ENCODE measurements at places on chromosomes 2 and 18.

DNA sequence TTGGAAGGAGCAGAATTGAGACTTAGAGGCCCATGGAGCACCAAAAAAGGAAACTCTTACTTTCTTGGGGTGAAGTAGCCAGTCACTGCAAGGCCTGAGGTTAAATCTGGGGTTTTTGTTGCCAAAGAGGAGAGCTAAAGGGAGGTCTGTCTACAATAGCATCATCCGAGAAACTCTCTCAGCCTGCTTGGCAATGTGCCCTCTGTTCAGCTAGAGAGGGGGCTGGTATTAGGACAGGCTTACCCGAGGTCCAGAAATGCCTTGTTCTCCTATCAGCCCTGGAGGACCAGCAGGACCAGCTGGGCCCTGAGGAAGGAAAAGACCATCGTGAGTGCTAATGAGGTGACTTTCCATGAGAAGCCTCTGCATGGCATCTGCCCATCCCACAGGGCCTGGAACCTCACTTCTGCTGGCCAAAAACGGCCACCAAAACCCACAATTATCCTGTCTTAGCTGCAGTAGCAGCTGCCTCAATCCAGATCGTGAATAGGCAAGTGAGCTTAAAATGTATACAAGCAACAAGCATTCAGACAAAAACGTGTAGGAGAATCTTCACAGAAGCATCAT lies 61.6 kb downstream of the COL6A3 start:
- no peak for DNase-seq

DNA sequence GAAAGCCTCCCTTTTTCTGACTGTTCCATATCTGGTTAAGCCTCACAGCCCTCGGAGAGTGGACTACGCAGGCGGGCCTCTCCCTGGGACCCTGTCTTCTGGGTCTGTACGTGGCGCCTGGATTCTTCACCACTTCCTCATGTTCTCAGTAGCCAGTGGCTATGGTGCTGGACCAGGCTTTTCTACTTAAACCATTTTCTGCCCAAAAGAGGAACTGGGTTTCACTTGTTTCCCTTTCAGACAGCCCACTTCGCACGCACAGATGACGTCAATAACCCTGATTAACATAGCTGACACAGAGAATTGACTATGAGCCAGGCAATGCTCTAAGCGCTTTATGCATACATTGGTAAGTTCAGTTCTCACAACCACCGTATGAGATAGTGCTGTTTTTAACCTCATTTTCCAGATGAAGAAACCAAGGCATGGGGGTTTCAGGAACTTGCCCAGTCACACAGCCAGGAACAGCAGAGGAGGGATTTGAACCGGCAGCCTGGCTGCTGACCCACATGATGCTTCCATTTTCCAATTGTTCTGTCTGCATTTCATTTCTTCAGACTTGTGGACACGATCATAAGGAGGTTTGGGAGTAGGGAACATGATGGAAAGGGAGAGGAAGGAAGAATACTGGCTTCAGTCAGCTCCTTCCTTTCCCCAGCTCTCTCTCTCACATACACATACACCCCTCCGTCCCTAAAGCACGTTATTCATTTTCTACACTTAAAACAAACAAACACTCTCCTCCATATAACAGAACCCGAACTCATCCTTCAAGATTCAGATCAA lies 41.7 kb downstream of the MYOM1 start:
- DNase-seq: no peak

DNA sequence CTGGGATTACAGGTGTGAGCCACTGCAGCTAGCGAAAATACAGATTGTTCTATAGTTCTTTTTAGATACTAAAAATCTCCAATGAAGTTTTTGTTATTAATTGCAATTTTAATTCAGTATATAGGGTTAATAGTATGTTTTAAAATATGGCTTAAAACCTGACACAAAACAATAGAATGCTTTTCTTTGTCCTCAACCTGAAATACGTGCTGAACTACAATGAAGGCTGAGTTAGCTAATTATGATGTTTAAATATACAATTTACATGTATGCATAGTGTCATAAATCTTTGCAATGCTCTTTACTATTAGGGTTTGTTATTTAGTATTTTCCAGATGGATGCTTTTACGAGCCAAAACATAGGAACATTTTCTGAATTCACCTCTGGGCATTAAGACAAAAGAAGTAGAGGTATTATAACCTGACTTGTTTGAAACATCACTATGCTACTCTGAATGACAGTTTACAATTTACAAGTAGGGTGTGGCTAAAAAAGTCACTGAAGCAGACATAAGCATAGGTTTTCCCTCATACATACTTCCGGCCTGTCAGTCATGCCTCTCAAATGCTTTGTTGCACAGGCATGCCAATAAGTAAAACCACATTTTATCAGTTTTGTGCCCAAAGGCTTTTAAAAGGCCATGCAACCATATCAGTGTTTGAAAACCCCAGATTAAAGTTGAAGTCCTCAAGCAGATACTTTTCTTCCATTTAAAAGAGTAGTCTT lies 168.3 kb downstream of the OTX1 start:
- DNase-seq: no peak

- DNase-seq: peak; percentile 1
Observed at GRCh38 chr18:41532344-41533086, 422.5 kb upstream of the PIK3C3 start.

GRCh38 chr2:2530334-2530733 lies 199.3 kb upstream of the MYT1L start:
- DNase-seq: no peak

- DNase-seq: peak; percentile 53
Observed at GRCh38 chr2:240060977-240061591, 7.8 kb upstream of the OR6B3 start.

DNA sequence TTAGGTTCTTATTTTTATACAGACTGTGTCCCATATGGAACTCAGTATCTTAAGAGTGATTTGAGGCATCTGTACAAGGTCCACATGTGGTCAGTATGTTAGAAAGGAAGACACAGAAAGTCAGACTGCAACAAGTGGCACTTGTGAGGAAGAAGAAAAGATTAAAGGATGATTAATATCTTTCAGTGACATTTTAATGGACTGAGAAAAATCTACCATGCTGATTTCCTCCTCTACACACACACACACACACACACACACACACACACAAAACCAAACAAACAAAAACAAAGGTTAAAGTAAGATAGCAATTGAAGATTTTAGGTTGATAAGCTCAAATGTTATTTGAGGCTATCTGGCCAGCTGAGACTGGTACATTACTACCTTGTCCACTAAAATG lies 94.5 kb upstream of the CHRNA1 start:
- DNase-seq: no peak

DNA sequence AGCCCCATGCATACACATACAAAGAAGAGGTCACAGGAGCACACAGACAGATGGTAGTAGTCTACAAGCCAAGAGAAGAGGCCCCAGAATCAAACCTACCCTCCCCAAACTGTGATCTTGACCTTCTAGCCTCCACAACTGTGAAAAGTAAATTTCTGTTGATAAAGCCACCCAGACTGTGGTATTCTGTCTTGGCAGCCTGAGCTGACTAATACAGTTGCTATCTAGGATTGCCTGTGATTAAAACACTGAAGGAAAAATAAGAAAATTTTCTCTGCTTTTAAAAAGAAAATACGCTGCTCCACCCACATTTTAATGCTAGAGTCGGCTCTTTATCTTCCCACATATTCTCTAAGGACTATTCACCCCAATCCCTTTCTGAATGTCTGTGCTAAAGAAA lies 143.7 kb upstream of the TMEM200C start:
- DNase-seq: peak; percentile 56

- DNase-seq: peak; percentile 5
Observed at GRCh38 chr2:109410039-109410815, 203.5 kb downstream of the SEPTIN10 start.

- DNase-seq: no peak
Observed at GRCh38 chr2:69060938-69061501, 48.0 kb downstream of the ANTXR1 start.

DNA sequence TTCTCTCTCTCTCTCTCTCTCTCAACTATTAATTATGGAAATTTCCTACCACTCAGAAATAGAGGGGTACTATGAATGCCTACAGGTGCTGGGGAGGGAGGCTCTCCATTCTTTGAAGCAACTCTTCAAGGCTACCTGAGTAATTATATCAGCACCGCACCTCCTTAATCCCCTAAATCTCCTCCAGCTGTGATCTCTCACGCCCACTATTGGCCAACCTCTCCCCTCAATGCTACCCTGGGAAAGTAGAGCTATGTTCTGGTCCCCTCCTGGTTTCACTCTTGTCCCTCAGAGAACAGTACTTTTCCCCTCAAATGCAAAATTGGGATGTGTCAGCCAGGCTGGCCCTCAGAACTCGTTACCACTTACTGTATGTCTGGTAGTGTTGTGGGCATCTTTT lies 1.6 kb downstream of the MOCOS start:
- DNase-seq: no peak

GRCh38 chr2:9228088-9228751 lies 21.6 kb downstream of the ASAP2 start:
- no peak for DNase-seq

GRCh38 chr2:180124273-180125139 lies 117.4 kb upstream of the CWC22 start:
- peak; percentile 71 for DNase-seq

DNA sequence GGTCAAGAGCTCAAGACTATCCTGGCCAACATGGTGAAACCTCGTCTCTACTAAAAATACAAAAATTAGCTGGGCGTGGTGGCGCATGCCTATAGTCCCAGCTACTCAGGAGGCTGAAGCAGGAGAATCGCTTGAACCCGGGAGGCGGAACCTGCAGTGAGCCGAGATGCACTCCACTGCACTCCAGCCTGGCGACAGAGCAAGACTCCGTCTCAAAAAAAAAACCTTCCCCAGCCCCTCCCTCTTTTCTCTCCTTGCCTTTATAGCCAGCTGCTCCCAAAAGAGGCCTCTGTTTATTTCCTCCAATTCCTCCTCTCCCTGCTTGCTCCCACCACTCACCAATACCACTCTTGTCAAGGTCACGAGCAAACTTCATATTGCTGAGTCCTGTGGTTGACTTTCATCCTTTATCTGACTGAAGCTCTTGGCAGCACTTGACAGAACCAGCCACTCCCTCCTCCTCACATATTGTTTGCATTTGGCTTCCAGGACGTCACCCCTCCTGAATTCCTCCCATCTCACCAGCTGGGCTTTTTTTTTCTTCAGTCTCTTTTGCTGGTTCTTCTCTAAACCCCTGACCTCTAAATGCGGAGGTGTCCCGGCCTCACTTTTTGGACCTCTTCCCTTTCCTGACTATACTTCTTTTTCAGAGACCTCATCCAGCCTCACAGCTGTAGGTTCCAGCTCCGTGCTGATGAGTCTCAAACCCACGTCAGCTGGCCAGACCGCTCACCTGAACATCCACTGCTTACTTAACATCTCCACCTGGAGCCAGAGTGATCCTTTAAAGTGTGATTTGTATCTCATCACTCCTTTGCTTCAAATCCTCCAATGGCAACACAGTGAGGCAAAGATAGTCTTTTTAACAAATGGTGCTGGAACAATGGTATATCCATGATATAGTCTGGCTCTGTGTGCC lies 84.6 kb upstream of the CAB39 start:
- peak; percentile 56 for DNase-seq

- DNase-seq: no peak
Observed at GRCh38 chr18:58225101-58225500, 181.1 kb downstream of the NEDD4L start.

- no peak for DNase-seq
Observed at GRCh38 chr2:18722101-18722500, 132.7 kb upstream of the NT5C1B start.

DNA sequence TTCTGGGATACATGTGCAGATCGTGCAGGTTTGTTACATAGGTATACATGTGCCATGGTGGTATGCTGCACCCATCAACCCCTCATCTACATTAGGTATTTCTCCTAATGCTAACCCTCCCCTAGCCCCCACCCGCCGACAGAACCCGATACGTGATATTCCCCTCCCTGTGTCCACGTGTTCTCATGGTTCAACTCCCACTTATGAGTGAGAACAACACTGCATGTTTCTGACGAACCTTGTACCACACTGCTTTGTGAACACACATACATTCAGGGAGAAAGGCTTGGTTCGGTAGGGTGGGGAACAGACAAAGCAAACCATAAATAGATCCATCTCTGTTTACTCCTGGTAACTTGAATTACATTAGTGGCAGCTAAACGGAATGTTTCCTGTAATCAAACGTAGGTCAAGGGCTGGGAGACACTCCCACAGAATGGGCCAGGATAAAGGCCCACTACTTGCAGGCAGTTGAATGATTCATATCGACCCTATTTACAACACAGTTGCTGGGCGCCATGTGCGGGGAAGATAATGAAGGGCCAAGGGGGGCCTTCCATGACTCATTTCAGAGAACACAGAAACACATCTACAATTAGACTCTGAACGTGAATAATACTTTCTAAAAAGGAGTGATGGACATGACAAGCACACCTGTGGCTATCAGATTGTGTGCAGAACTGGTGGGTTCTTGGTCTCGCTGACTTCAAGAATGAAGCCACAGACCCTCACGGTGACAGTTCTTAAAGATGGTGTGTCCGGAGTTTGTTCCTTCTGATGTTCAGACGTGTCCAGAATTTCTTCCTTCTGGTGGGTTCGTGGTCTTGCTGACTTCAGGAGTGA lies 56.8 kb upstream of the KIDINS220 start:
- DNase-seq: peak; percentile 36

GRCh38 chr2:170238776-170239175 lies 60.8 kb downstream of the MYO3B start:
- no peak for DNase-seq

DNA sequence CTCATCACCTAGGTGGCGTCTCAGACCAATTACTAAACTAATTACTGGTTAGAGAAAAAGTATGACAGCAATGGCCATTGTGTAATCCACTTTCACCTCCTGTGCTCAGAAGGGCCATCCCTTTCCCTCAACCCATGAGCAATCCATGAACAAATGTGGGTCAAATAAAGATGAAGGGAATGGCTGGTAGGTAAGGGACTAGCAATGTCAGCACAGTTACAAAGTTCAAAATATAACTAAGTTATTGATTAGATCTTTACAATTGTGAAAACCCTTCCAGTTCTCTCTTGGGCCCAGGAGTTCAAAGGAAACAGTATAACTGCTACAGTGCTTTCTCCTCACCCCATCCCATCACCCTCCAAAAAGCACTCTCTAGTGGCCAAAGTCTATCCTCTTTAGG lies 98.3 kb downstream of the DTNA start:
- no peak for DNase-seq

GRCh38 chr2:86274265-86274917 lies 63.0 kb downstream of the REEP1 start:
- DNase-seq: peak; percentile 69

- no peak for DNase-seq
Observed at GRCh38 chr2:169260846-169261642, 101.3 kb downstream of the LRP2 start.
